Mucosa of gallbladder (tissue), 1 donor: ENCODE measurements at places on chromosomes 1 and 21. TPM values are rescaled to one million over a fixed set of nuclear protein-coding genes. Genes with fewer than 3 reads are reported as not detected.
A peak's percentile ranks its signal among the peaks of the same experiment; 100 is the strongest.

The CELSR2 gene
- 20.9 TPM for total RNA-seq

The ARTN gene
- total RNA-seq, result 2.1 TPM

The SLC22A15 gene
- 5.7 TPM for total RNA-seq

DNA sequence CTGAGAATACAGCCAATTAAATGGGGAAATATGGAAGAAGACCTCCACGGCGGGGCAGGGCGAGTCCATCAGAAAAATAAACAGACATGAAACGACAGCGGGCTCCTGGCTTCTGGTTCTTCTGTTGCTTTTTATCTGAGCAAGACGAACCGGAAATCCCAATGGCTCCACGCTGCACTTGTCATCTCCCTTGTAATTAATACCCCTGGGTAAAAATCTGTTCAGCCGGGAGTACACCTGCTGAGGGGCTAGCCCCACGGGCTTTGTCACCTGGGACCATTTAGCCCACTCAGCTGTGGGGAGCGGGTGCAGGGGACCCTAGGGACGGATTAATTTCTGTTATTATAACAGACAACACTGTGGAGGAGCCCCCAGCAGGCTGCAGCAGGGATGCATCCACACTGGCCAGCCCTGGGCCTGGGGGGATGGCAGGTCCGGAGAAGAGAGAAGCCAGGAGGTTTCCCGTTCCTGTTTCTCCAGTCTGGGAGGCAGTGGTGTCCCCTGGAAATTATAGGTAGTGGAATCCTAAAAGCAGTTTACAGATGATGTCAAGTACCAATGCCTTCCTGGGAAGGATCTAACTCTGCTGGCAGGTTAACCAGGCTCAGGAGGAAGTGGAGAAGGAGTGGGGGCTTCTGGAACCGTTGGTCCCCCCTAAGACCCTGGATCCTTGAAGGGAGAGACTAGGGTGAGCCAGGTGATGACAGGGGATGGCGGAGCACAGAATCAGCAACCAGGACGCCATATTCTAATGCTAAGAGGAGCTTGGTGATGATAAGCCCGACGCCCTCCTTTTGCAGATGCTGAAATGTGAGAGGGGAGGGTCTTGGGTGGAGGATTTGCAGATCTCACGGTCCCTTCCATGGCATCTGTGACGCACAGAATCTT is 566.1 kb downstream of the PTPRU start:
- DNase-seq, result no peak

GRCh38 chr1:165468253-165468652 is 23.3 kb upstream of the RXRG start:
- DNase-seq, result peak; percentile 14

- no peak for DNase-seq
Measured at GRCh38 chr1:34975338-34975737, 9.8 kb downstream of the TMEM35B start.

DNA sequence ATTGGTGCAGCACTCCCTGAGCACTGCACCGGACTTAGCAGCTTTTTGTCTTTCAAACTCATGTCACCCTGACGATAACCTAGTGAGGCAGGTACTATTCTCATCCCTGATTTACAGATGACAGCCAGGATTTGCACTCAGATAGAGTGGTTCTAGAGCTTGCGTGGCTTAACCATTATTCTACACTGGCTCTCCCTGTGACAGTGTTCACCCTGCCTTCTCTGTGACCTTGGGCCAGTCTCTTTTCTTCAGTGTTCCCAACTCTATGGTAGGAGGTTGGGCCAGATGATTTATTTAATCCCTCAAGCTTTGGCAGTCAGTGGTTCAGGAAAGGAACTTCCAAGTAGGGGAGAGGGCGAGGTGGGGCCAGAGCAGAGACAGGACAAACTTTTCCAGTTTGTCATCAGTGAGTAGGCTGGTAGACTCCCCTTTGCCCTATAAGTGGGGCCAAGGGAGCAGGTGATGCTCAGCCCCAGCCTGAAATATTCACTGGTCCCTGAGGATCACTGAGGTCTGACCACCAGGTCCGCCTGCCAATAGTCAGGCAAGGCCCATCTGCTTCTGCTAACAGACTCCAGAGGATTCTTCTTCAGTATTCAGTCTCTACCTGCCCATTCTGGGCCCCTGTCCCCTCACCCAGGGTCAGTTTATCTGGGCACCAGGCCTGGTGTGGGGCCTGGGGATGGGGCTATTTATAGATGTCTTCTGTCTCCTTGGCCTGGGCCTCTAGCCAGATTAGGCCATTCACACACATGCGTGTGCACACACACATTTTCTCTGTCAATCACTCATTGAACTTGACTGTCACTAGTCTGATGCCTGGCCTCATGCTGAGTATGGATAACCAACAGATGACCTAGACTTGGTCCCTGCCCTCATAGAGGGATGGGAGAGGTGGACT is 8.8 kb upstream of the FABP3 start:
- DNase-seq, result no peak

- DNase-seq, result no peak
Measured at GRCh38 chr1:228148196-228148861, 1.4 kb upstream of the GJC2 start.

GRCh38 chr21:46036696-46037330 is 55.2 kb downstream of the COL6A1 start:
- no peak for DNase-seq

DNA sequence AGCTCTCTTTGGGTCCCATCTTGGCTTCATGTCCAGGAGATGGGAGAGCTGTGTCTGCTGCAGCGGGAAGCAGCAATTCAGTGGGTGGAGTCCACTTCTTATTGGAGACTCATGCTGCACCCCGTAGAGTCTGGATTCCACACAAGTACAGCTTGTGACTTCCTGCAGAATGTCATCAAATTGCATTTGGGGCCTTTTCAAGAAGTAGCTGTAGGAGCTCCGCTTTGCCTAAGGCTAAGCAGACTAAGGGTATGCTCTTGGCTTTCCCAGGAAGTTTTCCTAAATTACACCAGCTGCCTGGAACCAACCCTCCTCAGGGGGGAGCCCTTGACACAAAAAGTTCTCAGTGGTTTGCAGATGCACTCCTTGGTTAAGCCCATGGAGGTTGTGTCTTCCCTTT is 5.7 kb upstream of the MOB3C start:
- DNase-seq, result no peak

DNA sequence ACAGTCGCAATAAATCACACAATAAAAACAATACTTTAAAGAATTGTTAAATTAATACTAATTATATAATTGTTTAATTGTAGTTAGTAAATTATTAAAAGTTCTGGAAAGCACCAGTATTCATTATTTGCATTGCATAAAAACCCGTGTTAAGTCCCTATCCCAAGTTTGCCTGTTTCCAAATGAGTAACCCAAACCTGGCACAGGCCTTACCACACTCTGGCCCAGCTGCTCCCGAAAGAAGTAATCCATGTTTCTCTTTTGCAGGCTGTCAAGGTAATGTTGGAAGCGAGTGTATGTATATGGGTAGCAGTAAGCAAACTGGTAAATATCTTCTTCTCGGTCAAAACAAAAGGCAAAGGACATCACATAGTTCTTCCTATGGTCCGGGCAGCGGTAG is 268.7 kb upstream of the BEND5 start:
- DNase-seq, result no peak
